CD14-positive monocyte (primary cell): ENCODE measurements at places on chromosomes 7 and 10.

DNA sequence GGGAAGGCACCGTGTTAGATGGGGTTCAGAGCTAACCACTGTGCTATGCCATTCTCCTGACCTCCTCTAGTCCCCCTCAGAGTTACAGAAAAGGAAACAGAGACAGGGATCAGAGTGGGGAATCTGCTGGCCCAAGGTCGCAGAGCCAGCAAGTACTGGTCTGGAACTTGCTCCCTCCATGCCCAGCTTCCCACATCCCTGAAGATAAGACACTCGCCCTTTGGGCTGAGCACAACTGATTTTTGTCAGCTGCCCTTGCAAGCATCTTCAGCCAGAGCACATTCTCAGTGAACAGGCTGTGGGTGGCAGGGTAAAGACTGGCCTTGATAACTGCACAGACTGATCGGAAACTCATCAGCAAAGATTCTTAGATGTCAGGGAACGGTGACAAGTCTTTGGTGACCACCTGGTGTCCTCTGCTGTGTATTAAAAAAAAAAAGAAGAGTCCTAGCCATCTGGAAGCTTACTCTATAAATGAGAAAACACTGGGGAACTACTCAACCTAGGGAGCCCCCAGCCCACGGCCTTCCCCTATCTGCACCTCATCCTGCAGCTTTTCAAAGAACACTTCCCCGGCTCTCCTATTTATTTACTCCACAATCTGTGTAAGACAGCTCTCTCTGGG lies 1.3 kb upstream of the SORBS1 start:
- no peak for DNase-seq

GRCh38 chr10:70052462-70053217 lies at the start of gene MACROH2A2:
MACROH2A2 (plus strand) TSS chr10:70052846; CDS start chr10:70075659, 22,813 bp downstream.
- no peak for DNase-seq

DNA sequence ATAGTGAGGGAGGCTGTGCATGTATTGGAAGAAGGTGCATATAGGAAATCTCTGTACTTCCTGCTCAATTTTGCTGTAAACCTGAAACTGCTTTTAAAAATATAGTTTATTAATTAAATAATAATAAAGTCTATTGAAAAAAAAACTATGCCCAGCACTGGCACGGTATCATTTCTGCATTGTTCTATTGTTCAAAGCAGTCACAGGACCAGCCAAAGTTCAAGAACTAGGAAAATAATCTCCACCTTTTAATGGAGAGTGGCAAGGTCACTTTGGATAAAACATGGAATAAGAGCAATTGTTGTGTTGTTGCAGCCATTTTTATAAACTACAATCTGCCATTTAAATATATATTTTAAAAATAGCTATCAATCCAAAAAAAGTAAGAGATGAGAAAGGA lies 24.7 kb downstream of the ASAH2 start:
- DNase-seq, result no peak

- DNase-seq, result peak; percentile 85
Observed at GRCh38 chr7:48087349-48087748, 1.7 kb upstream of the UPP1 start.

- no peak for DNase-seq
Observed at GRCh38 chr10:129605266-129605985, 138.4 kb downstream of the MGMT start.

- no peak for DNase-seq
Observed at GRCh38 chr7:51113962-51114361, 202.6 kb downstream of the COBL start.

DNA sequence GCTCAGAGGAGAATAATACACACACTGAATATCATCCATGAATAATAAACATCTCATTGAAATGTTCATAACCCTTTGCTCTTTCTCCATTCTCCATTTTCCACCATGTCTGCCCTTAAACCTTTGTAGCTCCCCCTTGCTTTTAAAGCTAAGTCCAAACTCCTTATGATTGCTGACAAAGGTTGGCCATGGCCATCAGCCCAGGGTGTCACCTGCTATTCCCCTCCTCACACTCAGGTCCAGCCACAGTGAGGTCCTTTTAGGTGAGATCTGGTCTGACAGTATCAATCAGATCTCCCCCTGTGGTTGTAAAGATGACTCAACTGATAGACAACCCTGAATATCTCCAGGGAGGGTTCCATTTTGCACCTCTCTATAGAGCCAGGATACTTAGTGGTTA lies 181.5 kb upstream of the PDE1C start:
- no peak for DNase-seq

- DNase-seq, result no peak
Observed at GRCh38 chr10:60737242-60737641, 41.0 kb upstream of the CDK1 start.

DNA sequence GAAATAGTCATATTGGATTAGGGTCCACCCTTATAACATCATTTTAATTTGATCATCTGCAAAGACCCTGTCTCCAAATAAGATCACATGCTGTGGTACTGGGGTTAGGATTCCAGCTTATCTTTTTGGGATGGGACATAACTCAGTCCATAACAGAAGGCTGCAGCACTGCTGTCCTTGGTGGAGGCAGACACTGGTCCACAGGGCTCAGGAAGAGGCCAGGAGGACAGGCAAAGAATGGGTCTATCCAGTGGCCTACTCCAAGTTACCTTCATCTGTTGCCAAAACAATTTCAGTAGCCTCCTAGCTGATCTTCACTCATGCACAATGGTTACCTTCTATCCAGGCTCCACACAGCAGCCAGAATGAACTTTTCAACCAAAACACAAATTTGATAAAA lies 387.0 kb downstream of the GRID1 start:
- no peak for DNase-seq

GRCh38 chr7:154592388-154592787 lies 410.5 kb downstream of the PAXIP1 start:
- DNase-seq, result no peak

DNA sequence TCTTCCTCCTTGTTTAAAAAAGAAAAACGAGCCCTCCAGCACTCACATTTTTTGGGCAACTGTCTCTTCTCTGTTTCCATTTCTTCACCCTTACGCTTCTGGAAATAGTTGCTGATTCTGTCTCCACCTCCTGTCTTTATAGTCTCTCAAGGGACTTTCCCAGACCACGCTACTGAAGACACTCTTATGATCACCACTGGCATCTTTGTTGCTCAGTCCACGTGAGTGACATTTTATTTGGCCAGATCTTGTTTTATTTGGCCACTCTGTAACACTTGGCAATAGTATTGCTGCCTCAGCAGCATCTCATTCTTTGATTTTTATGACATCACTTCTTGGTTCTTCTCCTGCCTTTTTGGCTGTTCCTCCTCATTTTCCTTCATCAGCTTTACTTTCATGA lies 21.6 kb upstream of the NME8 start:
- no peak for DNase-seq

DNA sequence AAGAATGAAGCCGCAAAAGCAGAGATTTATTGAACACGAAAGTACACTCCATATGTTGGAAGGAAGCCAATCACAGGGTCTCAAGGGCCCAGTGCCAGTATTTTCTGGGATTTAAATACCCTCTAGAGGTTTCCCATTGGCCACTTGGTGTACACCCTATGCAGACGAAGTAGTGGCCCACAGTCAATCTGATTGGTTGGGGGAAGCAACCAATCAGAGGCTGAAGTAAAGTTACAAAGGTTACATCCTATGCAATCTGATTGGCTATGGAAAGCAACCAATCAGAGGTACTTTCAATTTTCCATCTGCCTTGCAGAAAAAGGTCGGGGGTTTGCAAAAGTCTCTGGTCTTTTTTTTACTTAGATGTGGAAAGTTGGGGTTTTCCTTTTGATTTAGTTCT lies 481.3 kb upstream of the NRP1 start:
- DNase-seq, result no peak

GRCh38 chr7:128004623-128005022 lies 26.6 kb downstream of the LRRC4 start:
- no peak for DNase-seq

GRCh38 chr7:25386311-25386744 lies 158.0 kb upstream of the NPVF start:
- no peak for DNase-seq

GRCh38 chr10:69312528-69312927 lies 34.2 kb downstream of the HK1 start:
- DNase-seq, result no peak

DNA sequence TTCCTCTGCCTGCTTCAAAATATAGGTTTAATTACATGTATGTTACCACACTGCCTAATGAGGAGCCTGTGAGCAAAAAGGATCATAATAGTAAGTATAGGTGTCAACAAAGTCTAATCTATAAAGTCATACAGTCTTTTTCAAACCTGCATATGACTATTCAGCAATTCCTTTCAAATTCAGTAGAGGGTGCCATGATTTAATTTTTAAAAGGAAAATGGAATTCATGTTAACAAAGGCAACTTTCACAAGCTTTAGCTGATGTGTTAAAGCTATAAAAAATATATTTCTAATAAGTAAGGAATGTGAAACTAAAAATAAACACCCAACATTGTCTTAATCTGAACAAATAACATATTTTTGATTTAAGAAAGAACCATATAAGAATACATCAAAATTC lies 52.1 kb downstream of the MPP7 start:
- peak; percentile 18 for DNase-seq

GRCh38 chr10:89916468-89917215 lies 215.3 kb downstream of the KIF20B start:
- no peak for DNase-seq

DNA sequence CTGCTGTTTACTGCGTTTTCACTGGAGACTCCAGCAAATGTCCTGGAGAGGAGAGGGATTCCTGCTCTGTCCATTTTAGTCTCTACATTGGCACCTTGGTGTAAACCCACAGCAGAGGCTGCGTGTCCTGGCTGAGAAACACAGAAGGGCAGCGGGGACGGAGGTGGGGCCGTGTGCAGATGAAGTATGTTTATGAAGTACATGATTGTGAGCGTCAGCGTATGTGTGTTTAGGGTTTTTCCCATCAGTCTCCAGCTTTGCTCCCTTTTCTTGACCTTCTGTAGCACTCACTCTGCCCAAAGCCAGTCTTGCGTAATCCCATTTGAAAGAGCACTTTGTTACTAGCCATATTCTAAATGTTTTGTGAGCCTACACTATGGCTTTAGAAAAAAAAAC lies 750.7 kb upstream of the SORCS1 start:
- no peak for DNase-seq

- no peak for DNase-seq
Observed at GRCh38 chr7:140160308-140160707, 16.5 kb downstream of the KDM7A start.

DNA sequence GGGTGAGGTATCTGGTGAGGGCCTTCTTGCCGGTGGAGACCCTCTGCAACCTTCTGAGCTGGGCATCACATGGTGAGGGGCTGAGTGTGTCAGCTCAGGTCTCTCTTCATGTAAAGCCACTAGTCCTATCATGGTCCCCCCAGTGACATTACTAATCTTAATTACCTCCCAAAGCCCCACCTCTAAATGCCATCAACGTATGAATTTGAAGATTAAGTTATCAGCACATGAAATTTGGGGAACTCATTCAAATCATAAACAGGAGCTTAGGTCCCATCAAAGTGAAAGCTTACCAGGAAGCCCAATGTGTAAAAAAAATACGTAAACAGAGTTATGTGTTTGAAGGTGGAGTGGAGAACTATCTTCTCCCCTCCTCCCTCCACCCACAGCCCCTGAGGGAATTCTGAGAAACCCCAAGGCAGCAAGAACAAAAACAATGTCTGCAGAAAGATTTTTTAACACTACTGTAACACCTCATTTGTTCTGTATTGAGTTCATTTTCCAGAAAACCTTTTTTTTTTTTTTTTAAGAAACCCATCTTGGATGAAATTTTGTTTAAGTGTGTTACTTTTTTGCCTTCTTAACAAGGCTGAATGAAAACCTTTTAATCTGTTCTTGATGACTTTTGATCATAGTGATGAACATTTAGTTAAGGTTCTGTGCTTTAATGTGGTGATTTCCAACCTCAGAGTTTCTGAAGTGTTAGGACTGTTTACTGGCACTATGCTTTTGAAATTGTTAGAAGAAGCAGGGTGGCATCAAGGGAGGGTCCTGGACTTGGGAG lies 19.1 kb upstream of the PCGF5 start:
- no peak for DNase-seq

DNA sequence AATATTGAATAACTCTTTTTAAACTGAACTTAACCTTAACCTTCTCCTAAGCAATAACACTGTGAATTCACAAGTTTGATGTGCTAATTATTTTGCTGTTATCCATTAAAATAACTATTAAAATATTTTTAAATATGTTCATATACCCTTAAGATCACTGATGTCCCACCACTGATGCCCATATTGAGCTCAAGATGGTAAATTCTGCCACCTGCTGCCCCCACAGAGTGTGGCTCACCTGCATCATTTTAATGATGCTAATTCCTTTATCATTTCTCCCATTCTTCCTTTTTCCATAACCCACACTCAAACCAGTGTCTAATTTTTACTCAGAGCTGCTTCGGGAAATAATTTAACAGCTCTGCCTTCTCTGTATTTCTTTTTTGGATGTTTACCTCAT lies 82.3 kb upstream of the ARID5B start:
- DNase-seq, result no peak

- DNase-seq, result no peak
Observed at GRCh38 chr7:128703609-128704241, 31.6 kb downstream of the GARIN1A start.

- DNase-seq, result peak; percentile 21
Observed at GRCh38 chr7:116984917-116985316, 31.6 kb downstream of the ST7 start.

DNA sequence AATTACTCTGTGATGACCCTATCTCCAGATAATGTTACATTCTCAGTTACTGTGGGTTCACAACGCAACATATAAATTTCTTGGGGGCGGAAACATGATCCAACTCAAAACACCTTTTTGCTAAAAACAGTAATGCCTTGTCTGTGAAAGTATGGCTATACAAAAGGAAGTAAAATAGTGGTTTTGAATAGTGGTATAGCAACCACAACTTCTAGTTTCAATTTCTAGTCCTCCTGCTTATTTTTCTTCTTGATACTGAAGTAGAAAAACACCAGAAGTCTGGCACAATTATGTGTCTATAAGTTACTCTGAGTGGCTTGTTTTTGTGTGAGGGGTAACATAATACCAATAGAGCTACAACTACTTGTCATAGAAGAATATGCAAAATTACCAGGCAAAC lies 21.5 kb upstream of the ZNF800 start:
- peak; percentile 19 for DNase-seq

- DNase-seq, result no peak
Observed at GRCh38 chr7:120856198-120856597, 1.7 kb downstream of the TSPAN12 start.

- DNase-seq, result no peak
Observed at GRCh38 chr7:134533288-134533771, 6.0 kb downstream of the AKR1B10 start.
